ENCODE measurements at places on chromosomes 16 and 17.
A peak's percentile ranks its signal among the peaks of the same experiment; 100 is the strongest.

- peak; percentile 58 for DNase-seq
These were observed 4.2 kb downstream of the SMPD3 start for GRCh38 chr16:68444056-68444657.

GRCh38 chr17:79851461-79851817 is 12.2 kb upstream of the CBX4 start:
- DNase-seq: no peak

DNA sequence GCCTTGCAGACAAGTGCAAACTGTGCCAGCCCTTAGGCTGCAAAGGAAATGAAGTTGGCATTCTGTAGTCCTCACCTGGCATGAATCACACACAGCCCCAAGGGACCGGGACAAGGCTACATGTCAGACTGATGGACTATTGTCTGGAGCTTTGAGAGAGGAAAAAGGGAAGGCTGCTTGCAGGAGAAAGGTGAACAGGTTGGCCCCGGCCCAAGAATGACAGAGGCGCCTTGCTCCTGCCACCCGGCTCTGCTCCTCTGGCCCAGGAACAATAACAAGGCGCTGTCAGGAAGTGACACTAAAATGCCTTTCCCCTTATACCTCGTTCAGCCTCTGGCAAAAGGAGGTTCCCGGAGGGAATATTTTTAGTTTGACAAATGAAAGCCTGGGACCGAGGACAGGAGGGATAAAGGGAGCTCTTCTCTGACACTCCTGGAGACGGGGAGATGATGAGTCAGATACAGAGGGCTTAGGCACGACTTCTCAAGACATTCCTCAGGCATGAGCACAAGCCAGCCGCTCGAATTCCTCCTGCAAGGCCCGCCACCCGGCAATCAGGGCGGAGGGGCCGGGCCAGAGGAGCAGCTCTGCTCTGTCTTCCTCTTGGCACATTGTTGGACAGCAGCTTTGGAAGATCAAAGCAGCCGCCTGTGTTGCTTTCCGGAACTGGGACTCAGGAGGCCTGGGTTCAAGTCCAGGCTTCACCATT is 105.8 kb downstream of the NOG start:
- peak; percentile 97 for DNase-seq

GRCh38 chr17:54903375-54903774 is 2.7 kb downstream of the TOM1L1 start:
- peak; percentile 24 for DNase-seq

DNA sequence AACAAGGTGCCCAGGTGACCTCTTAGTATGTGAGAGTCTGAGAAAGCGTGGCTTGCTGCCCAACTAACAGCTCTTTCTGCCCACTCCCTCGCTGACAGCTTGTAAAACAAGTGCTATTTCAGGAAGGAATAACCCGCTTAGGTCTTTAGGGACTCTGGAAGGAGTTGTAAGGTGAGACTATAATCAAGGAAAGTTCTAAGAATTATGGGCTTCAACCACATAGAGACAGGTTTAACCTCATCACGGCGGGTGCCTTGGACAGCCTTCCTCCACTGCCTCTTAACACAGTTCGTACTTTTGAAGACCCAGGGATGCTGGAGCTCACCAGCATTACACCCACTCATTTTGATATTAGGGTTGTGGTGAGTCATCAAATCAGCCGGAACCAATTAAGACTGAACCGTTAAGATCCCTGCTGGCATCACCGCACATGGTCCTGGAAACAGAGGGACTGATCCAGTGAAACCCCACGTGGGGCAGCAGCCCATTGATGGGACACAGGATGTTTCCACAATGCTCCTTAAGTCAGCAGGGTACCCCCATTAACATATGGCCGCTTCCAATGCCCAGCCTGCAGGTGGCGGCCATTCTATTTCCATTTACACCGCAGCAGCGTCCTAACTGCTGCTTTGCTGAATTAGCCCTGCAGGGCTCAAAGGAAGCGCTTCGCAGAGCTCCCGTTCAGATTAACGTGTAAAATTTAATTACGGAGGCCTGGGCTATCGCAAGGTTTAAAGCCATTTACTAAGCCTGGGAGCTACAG is 176.6 kb upstream of the SDK2 start:
- no peak for DNase-seq

- DNase-seq: peak; percentile 79
These were observed 83.5 kb downstream of the ADCY9 start for GRCh38 chr16:4032768-4033167.

- no peak for DNase-seq
These were observed 354.0 kb upstream of the EEF2KMT start for GRCh38 chr16:5451641-5452040.

Measured in GM03348 (cell line).